ENCODE measurements at places on chromosomes 6 and 20. TPM values are rescaled to one million over a fixed set of nuclear protein-coding genes. Genes with fewer than 3 reads are reported as not detected.

ELMO2 gene
- total RNA-seq: 53.4 TPM

GRCh38 chr6:155341130-155341828 lies 27.0 kb upstream of the TFB1M start:
- peak; percentile 95 for DNase-seq

APOBEC2 gene
- total RNA-seq: not detected

DNA sequence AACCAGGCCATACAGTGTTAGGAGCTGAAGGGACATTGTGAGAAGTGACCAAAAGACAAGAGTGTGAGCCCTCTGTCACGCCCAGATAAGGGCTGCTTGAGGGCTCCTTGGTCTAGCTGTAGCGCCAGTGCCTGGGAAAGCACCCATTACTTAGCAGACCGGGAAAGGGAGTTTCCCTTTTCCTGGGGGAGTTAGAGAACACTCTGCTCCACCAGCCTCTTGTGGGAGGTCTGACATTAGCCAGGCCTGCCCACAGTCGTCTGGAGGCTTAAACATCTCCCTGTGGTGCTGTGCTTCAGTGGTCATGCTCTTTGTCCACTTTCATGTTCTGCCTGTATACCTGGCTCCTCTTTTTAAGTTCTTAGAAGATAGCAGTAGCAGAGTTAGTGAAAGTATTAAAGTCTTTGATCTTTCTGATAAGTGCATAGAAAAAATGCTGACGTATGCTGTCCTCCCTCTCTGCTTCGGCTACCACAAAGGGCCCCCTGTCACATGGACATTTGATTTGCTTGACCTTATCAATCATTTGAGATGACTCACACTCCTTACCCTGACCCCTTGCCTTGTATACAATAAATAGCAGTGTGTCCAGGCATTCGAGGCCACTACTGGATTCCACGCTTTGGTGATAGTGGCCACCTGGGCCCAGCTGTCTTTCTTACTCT lies 201.5 kb upstream of the ECI2 start:
- DNase-seq: no peak

GRCh38 chr20:17469246-17470030 lies 61.7 kb downstream of the BFSP1 start:
- no peak for DNase-seq

- DNase-seq: no peak
These were observed 30.7 kb upstream of the MYLIP start for GRCh38 chr6:16098211-16098610.

DNA sequence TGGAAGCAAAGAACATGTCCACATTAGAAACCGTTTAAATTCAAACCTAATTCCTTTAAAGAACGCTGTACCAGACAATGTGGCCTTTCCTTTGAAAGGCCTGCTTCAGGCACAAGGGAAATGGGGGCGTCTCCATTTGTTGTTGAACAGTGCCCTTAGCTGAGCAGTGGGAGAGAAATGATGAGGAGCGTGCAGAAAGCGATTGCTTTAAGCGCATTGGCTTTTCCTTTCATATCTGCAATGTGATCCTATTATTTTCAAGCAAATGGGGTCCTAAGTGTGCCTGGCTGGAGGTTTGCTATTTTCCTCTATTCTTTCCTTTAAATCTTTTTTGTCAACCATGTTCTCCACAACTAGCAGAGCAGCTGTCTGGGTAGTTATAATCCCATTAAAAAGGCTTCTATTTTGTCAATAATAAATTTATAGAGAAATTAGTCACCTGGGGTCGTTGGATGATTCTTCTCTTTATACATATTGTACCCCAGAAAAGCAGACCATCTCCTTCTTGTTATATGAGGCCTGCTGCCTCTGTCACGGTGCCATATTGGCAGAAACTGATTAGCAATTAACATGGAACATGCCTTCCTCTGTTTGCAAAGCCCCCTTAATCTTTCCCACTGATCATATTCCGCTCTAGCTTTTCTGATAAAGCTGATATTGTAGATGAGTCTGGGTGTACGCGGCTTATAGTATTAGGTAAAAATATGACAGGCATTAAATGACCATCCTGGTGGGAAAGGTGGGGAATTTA lies 151.1 kb upstream of the JAG1 start:
- no peak for DNase-seq

- DNase-seq: no peak
These were observed 504 bp downstream of the SNTA1 start for GRCh38 chr20:33443006-33443511.

- DNase-seq: no peak
These were observed 166.5 kb downstream of the VEGFA start for GRCh38 chr6:43936476-43936875.

MDFI gene
- 144 TPM for total RNA-seq

CRYBG1 gene
- 1.4 TPM for total RNA-seq

DNA sequence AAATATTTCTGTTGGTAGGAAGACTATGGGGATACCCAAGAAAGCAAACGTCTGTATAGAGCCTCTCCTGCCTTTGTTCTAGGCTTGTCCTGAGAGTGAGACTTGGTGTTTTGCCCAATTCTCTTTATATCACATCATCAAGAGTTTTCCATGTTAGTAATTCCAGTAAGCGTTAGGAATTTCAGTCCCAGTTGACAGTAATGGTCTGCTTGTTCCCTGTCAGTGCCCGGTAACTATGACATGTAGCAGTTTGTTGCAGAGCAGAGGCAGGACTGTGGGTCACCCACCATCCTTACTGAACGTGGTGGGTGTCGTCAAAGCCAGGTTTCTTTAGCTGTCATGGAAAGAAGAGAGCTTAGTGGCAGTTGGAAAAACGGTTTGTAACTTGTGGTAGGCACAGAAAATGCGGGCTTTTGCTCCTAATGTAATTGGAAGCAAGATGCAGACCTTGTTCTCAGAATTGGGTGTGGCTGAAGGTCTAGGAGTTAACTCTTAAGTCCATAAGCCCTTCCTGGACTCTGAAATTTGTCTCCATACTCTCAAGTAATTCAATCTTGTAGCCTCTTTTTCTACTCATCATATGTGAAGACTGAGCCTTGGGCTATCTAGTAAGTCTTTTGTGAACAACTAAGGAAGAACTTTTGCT lies 188.8 kb downstream of the TMEM242 start:
- peak; percentile 71 for DNase-seq

GSTA2 gene
- not detected for total RNA-seq

CRIP3 gene
- not detected for total RNA-seq

GRCh38 chr6:116280161-116280932 lies 617 bp upstream of the TSPYL1 start:
- no peak for DNase-seq

DNA sequence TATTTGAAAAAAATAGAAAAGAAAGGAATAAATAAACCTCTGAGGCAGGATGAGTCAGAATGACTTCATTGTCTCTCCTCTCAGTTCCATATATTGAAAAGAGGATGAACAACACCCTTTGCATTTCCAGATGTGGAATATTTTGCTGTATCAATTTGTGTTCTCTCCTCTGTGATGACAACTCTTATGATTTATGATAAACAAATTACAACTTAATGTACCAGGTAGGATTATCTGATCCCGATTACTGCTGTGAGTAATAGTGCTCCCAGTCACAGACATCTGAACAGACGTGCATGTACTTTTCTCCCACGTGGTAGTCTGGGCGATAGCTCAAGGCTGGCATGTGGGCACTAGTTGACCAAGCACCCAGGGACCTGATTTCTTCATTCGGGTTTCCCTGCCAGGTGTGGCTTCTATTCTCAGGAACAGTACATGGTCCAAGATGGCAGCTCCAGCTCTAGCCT lies 142.1 kb upstream of the SULF2 start:
- peak; percentile 65 for DNase-seq

GRCh38 chr20:15345287-15345686 lies 1007.9 kb upstream of the FLRT3 start:
- DNase-seq: no peak

DNA sequence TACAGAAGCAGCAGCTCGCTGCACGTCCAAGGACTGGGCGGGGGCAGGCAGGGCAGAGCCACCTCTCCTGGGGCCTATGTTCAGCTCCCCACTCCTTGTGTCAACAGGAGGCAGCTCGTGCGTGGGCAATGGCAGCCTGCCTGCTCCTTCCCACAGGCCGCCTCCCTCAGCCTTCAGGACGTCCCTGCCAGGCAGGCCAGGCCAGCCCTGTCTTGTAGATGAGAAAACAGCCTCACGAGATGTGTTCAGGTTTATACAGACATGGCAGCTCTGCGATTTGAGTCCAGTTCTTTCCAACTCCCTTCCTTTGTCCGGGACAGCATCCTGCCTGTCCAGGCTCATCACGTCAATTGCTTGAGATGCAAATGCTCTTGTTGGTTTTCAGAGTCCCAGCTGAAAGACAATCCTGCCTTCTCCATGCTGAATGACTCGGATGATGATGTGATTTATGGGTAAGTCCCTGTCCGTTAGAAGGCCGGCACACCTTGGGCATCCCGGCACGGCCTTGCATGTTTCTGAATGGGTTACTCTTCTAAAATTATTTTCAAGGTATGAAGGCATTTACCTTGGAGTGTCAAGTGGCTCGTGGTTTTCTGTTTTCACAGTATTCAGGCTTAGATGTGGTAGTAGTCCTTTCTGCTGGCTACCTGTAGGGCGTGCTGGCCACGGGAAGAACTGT lies 13.5 kb downstream of the DYNLT1 start:
- peak; percentile 53 for DNase-seq

DNA sequence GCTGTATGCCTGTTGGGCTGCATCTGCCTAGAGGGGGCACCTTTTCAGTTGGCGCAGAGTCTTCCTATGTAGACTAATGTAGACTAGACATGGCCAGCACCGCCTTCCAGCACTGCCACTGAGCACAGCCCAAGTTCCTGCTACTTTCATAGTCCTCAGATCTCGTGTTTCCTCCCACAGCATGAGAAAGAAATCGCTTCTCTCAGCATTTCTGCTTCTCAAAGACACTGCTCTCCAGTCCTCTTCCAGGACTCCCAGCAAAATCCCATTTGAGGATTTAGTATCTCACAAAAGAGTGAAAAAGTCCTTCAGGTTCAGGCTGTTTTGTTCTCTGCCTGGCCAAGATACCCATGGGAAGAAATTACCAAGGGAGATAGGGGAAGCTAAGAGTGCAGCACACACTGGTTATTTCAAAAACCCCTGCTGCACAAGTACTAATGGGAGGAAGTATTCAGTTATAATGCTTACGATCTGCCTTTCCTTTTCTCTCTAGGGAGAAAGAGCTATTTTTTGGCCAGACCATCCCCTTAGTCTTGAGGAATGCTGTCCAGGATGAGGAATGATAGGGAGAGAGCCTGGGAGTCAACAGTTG lies 35.7 kb downstream of the OGFRL1 start:
- no peak for DNase-seq

DNA sequence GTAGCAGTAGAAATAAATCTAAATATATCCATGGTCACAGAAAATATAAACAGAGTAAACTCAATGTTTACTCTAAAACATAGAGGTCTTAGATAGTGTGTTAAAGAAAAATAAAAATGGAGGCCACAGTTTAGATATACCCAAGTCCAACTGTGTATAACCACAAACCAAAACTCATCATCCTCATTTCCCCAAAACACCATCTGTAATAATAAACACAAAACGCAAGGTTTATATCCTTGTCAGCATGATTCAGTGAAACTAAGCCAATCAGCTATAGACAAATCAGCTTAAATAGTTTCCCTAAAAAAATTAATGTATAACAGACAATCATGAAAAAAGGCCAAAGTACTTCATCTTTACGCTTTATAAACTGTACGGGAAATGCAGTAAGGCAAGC lies 2.7 kb upstream of the HACE1 start:
- peak; percentile 51 for DNase-seq

GRCh38 chr20:11242320-11242719 lies 568.5 kb upstream of the JAG1 start:
- DNase-seq: no peak

TCP11 gene
- total RNA-seq: not detected

HACE1 gene
- total RNA-seq: 13.7 TPM

BCAS1 gene
- 0.31 TPM for total RNA-seq

SRMS gene
- not detected for total RNA-seq

DNA sequence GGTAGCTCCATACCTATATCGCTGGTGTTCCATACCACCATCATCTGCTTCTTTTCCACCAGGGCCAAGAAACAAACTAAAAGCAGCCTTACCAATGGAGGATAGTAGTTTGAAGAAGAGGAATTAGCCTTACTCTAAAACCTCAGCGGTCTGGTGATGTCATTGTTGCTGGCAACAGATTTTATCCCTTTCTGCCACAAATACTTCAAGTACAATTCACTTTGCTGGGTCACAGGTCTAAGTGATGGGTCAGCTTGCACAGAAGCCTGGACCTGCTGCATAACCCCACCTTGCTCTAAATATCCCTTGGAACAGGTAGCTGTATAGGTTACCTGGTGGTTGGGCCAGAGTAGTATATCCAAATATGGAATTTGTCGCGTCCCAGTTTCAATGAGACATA lies 53.2 kb upstream of the THEMIS start:
- no peak for DNase-seq

VWA7 gene
- 0.54 TPM for total RNA-seq

GRCh38 chr20:48656661-48657211 lies 171.1 kb downstream of the PREX1 start:
- no peak for DNase-seq

F13A1 gene
- 10.1 TPM for total RNA-seq

DNA sequence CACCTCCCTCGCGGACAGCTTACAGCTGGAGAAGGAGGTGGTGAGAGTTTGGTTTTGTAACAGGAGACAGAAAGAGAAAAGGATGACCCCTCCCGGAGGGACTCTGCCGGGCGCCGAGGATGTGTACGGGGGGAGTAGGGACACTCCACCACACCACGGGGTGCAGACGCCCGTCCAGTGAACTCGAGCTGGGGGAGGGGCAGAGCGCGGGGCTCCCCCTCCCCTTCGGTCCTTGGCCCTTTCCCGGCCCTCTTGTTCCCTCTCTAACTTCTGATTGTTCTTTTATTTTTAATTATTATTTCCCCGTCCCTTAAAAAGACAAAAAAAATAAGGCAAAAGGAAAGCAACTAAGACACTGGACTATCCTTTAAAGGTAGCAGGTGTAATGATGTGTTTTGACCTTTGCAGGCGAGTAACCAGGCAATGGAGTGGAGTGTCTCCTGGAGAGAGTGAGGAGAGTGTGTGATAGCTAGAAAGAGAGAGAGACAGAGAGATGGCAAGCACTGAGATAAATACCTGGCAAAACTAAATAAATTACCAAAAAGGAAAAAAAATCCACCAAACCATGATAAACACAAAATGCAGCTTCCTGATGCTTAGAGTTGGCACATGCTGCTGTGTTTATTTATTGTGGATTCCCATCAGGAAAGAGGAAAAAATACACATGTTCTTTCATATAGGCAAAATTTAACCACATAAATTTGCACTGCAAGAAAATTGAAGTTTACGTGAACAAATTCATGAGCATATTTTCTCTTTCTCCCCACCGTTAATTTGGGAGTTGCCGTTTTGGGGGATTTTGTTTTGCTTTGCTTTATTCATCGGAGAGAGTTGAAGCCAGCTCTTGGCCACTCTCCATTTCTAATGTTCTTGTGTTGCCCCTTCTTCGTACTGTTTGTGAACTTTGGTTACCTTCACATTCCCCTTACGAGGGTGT lies 1.9 kb downstream of the POU3F2 start:
- DNase-seq: no peak

Measured in astrocyte (in vitro differentiated cells and primary cell).